ENCODE measurements at places on chromosomes 7 and 10. TPM values are rescaled to one million over a fixed set of nuclear protein-coding genes. Genes with fewer than 3 reads are reported as not detected.

DNA sequence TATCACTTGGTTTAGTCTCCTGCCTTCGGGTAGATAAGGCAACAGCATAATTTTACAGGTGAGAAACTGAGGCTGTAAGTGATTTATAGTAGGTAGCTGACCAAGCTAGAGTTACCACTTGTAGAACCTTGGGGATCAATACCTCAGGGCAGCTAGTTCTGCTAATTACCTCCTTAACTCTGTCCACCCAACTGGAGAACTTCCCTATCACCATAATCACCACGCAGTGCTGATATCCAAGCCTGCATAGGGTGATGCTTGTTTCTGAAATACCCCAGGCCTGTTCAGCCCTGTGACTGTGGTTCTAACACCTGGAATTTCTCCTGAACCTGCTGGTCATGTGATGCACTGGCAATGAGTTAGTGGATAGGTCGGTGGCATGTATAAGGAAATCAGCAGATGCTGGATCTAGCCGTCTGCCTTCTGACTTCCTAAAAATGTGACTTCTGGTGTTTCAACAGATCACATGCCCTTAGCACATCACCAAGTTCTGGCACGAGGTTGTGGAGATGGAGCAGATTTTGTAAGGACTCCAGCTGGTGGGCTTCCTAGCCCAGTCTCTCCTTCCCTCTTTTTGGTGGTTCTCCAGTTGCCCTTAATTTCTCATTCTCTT is 15.3 kb downstream of the PLAU start:
- no peak for DNase-seq

DNA sequence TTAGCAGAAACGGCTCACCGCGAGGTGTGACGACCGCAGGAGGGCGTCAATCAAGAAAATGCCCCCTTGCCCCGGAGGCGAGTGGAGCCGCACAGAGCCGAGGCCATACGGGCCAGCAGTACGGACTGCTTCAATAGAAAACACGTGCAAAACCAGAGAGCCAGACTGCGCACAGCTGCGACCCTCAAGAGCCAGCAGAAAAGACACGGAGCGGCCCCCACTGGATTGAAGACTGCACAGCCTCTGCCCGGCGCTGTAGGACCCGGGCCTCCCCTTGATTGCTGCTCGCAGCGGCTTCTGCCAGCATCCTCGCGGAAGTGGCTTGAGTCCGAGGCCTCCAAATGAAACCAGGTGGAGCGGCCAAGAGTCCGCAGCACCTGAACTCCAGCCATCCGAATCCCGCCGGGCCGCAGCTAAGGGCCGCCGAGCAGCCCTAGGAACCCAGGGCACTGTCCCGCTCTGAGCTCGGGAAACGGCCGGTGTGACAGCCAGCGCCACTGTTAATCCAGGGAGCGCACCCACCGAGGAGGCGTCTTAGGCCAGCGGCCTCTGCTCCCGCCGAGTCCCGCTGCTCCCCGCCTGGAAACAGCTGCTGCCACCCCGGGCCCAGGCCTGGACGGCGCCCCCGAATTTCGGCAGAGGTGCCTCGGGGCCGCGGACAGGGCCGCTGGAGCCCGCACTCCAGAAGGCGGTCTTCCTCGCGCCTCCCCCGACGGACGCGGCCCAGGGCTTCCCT is 660 bp upstream of the HHEX start:
- DNase-seq = no peak

- DNase-seq = no peak
Observed at GRCh38 chr10:108005627-108006026, 841.1 kb upstream of the SORCS1 start.

DNA sequence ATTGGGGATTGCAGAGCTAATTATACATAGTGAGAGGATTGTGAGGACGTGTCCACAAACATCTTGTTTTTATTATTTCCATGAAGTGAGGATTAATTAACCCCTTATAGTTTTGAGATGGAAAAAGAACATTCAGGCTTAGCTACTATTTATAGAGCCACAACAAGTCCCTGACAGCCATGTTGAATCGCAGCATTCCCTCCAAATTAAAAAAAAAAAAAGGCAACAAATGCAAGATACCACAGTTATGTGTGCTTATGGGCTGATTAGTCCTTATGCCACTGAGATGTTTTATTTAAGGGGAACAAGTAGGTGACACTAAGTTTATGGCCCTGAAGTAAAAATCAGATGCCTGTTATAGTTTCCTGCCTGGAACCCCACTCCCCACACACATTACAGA is 350.3 kb downstream of the GPAM start:
- DNase-seq = no peak

DNA sequence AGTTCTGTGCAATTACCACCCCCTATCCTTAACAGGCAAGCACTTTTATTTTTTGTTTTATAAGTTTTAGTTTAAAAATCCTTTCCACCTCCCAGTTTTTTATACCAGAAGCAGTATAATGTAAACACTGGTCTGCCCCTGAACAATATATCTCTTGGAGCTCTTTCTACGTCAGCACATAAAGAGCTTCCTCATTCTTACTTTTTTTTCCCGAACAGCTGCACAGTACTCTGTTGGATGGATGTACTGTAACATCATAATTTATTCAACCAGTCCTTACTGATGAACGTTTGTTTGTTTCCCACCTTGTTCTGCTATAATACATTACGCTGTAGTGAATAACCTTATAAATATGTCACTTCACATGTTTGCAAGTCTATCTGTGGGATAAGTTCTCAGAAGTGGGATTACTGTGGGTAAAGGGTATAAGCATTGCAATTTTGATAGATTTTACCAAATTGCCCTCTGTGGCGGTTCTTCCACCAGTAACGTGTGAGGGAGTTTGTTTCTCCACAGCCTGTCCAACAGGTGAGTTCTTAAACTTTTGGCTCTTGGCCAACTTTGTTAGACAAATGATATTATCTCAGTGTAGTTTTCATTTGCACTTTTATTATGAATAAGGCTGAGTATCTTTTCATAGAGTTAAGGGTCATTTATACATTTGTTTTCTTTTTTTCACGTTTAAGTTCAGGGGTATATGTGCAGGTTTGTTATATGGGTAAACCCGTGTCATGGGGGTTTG is 32.8 kb downstream of the ADRA2A start:
- DNase-seq = no peak

DNA sequence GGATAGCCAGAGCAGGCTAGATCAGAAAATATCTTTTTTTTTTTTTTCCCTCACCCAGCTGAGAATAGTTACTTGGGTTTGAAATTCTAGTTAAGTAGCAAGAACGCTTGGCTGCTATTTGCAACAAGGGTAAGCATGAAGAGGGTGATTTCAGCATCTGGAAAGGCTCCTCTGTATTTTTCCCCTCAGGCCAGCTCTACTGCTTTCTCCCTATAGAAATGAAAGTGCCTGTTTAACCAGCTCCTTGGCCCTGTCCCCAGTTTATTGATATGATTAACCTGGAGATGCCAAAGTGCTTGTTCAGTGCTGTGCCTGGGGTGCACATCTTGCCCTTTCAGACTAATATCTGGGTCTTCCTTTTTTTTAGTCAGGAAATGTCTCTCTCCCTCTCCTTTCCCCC is 37.1 kb downstream of the AP3M1 start:
- DNase-seq = no peak

DNA sequence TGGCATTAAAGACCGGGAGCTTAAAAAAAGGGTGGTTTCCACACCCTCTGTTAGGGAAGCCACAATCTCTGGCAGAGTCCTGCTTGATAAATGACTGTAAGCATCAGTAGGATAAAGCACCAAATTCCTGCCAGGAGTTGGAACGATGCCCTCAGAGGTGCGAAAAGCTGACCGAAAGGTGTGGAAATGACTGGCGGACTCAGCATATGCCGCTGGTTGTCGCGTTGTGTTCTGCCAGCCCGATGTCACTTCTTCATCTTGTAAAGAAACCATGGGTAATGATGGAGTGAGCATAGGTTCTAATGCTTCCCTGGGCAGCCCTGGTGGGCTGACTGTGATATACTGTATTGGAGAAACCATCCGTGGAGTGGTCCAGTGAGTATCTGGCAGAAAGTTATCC is 62.4 kb downstream of the KIAA1549 start:
- DNase-seq = no peak

GRCh38 chr10:117399341-117400196 is 24.3 kb upstream of the PDZD8 start:
- no peak for DNase-seq

- no peak for DNase-seq
Observed at GRCh38 chr7:106152313-106152665, 40.2 kb upstream of the SYPL1 start.

GRCh38 chr7:73429622-73430505 is 3.7 kb upstream of the FZD9 start:
- DNase-seq = no peak

DNA sequence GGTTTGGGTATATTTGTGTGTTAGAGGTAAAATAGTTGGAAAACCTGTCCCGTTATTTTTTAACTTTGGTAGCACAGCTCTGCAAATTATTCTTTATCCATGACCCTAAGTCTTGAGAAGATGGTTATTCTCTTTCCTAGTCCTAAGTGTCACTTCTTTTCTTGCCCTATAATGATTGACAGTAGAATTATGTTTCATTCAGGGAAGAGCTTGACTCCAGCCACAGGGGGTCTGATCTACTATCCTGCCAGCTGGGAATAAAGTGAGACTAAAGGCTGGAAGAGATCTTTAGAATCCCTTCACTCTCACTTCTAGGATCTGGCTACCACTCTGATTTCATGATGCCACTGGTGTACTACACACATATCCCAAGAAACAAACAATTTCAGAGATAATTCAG is 90.4 kb downstream of the PHTF2 start:
- no peak for DNase-seq

- DNase-seq = no peak
Observed at GRCh38 chr7:47376991-47377616, 204.8 kb downstream of the TNS3 start.

DNA sequence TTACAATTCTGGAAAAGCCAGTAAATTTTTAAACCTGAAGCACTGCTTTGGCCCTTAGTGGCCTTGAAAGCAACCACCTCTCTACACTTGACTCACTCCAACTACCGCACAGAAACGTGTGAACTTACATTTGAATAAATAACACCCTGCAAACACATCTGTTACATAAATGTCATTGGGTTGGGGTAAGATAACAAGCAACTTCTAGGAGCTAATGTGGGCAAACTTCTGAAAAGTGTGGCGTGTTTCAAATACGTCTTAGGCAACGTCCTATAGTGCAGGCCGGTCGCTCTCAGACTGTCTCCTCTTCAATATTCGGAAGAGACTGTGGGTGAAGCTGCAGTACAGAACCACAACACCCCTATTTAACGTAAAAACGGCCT is 474 bp downstream of the ORC5 start:
- DNase-seq = no peak

DNA sequence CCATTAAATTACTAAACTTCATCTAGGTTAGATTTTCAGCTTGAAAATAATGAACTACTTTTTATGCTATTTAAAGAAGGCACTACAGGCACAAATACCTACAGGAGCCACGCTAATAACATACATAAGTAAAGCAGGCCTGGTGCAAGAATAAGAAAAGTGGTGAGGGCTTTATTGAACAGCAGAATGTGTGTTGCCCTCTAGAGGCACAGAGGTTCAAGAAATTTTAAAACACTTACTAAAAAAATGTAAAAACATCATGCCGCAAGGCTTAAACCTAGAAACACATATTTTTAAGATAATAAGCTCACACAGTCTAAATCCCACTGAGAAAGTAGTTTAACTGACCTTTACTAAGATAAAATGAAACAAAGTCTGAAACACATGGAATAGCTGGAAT is 20.3 kb downstream of the CACUL1 start:
- DNase-seq = no peak

DNA sequence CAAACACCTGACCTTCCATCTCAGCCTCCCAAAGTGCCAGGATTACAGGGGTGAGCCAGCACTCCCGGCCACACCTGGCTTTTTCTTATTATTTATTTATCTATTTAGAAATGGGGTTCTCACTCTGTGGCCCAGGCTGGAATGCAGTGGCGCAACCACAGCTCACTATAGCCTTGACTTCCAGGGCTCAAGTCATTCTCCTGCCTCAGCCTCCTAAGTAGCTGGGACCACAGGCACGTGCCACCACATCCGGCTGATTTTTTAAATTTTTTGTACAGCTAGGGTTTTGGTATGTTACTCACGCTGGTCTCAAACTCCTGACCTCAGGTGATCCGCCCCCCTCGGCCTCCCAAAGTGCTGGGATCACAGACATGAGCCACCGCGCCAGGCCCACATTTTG is 56.9 kb upstream of the MYL10 start:
- no peak for DNase-seq

GRCh38 chr10:30784524-30784896 is 155.0 kb upstream of the LYZL2 start:
- no peak for DNase-seq

- DNase-seq = no peak
Observed at GRCh38 chr7:36535866-36536664, 146.4 kb downstream of the ANLN start.

GRCh38 chr7:133613250-133613790 is 360.4 kb downstream of the EXOC4 start:
- DNase-seq = no peak

- DNase-seq = no peak
Observed at GRCh38 chr7:80609751-80610150, 28.7 kb upstream of the CD36 start.

DNA sequence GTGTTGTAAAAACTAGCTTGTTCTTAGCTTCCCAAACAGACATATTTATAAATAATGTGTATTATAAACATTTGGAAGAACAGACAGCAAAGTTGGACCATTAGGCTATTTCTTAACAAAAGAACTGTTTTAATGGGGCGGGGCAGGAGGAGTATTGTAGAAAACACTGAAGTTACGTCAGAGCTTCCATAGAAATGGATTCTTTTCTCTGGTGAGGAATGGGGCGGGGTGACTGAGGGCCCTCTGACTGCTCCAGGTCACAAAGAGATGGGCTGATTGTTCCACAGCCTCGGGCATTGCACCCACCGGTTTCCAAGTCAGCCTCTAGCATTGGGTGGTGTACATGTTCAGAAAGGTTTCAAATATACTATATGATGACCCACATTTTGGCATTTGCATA is 36.8 kb upstream of the ADAM12 start:
- no peak for DNase-seq

GRCh38 chr10:120917521-120918250 is 66.5 kb downstream of the WDR11 start:
- no peak for DNase-seq

The NAT16 gene
- not detected for total RNA-seq

The EN2 gene
- total RNA-seq = 0.21 TPM

The PTPRN2 gene
- total RNA-seq = 0.50 TPM

The TEX47 gene
- total RNA-seq = not detected

The SLC16A9 gene
- total RNA-seq = 0.84 TPM

The CPED1 gene
- 32.9 TPM for total RNA-seq

The TSPAN15 gene
- total RNA-seq = 35.0 TPM

The GIMAP5 gene
- total RNA-seq = 7.4 TPM

The GNAI1 gene
- 6.5 TPM for total RNA-seq

The GNG11 gene
- total RNA-seq = 6.3 TPM

The BEND7 gene
- total RNA-seq = 16.3 TPM

The PTF1A gene
- not detected for total RNA-seq
